ENCODE measurements at places on chromosomes 1 and 21. TPM values are rescaled to one million over a fixed set of nuclear protein-coding genes. Genes with fewer than 3 reads are reported as not detected.

- no peaks in the 10 kb centered on the region for H3K36me3 ChIP-seq
- H3K27ac ChIP-seq, result no peak overlapping the region
- H3K27me3 ChIP-seq, result peaks cover 5% of the 10 kb centered on the region
- DNase-seq, result no peak
- H3K4me1 ChIP-seq, result no peaks in the 10 kb centered on the region
These were observed 191.0 kb downstream of the TPR start for GRCh38 chr1:186183970-186184628.

DNA sequence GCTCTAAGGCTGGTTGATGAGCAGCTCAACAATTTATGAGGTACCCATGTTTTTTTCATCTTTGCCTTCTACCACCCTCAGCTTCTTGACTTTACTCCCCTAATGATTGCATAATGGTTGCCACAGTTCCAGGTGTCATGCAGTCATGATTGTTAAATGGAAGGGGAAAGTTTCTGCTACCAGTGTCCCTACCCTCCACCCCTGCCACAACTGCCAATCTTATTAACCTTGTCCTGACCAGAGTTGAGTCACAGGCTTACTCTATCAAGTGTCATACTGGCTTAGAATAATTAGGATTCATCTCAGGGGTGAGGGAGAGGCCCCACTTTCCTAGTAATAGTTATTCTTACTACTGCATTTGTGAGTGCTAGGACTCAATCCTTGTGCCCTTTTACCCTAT, 7.9 kb upstream of the FUBP1 start:
- peaks cover 14% of the 10 kb centered on the region for H3K36me3 ChIP-seq
- no peak overlapping the region for H3K4me3 ChIP-seq
- H3K27me3 ChIP-seq, result no peaks in the 10 kb centered on the region
- H3K4me1 ChIP-seq, result peaks cover 27% of the 10 kb centered on the region

- no peak overlapping the region for H3K27ac ChIP-seq
- no peaks in the 10 kb centered on the region for H3K27me3 ChIP-seq
- peaks cover 41% of the 10 kb centered on the region for H3K36me3 ChIP-seq
- peaks cover 25% of the 10 kb centered on the region for H3K4me1 ChIP-seq
- H3K4me3 ChIP-seq, result no peak overlapping the region
These were observed 53.3 kb downstream of the GATAD2B start for GRCh38 chr1:153869486-153869885.

- H3K4me1 ChIP-seq, result no peaks in the 10 kb centered on the region
- H3K36me3 ChIP-seq, result no peaks in the 10 kb centered on the region
- H3K4me3 ChIP-seq, result no peak overlapping the region
These were observed 99.6 kb downstream of the CRB1 start for GRCh38 chr1:197367627-197368026.

DNA sequence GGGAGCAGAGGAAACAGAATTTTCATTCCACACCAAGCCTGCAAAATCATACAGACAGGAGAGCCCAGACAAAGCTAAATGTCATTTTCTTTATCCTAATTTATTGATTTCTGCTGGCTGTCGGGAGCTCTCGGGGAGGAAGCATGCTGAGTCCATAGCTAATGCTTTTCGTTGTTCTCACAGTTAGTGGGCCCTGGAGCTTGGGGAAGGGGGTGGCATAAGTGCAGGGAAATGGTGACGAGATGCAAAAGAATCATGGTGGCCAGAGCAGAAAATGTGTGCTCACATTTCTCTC, 202.4 kb downstream of the TOMM20 start:
- H3K27me3 ChIP-seq, result no peaks in the 10 kb centered on the region
- peak overlapping the region; percentile 27 for H3K27ac ChIP-seq
- H3K4me3 ChIP-seq, result peak overlapping the region; percentile 60

- H3K27ac ChIP-seq, result no peak overlapping the region
- H3K36me3 ChIP-seq, result no peaks in the 10 kb centered on the region
- no peaks in the 10 kb centered on the region for H3K27me3 ChIP-seq
- no peak for DNase-seq
- peaks cover 3% of the 10 kb centered on the region for H3K4me1 ChIP-seq
These were observed 100.1 kb downstream of the NFIA start for GRCh38 chr1:61182480-61182879.

GRCh38 chr1:110067893-110068645, 2.4 kb downstream of the ALX3 start:
- peak overlapping the region; percentile 57 for H3K27ac ChIP-seq
- H3K4me3 ChIP-seq, result peak overlapping the region; percentile 75
- peaks cover 2% of the 10 kb centered on the region for H3K36me3 ChIP-seq

Gene CELA3A
- not detected for total RNA-seq

Measured in naive thymus-derived CD8-positive, alpha-beta T cell (primary cell).